Esophagus squamous epithelium (tissue), 5 donors: ENCODE measurements at places on chromosomes 7 and 10.

- no peak for DNase-seq
These were observed 625.6 kb downstream of the SUGCT start for GRCh38 chr7:40760293-40760964.

DNA sequence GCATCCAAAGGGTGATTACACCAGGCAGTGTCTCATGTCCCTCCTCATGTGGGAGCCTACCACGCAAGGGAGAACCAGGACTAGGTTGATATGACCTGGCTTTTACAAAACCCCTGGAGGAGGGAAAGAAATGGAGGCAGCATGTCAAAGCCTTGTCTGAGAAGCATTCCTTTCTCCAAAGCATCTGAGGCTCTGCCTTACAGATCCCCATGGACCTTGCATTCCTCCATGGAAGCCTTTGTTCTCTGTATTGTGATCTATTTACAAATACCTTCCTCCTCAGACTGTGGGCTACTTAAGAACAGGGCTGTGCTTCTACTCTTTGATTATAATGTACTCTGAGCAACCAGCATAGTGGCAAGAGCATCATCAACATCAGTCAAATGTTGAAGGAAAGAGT lies 197.0 kb downstream of the PLXNA4 start:
- DNase-seq, result no peak

GRCh38 chr7:80284855-80285254 lies 150.2 kb downstream of the GNAI1 start:
- no peak for DNase-seq

DNA sequence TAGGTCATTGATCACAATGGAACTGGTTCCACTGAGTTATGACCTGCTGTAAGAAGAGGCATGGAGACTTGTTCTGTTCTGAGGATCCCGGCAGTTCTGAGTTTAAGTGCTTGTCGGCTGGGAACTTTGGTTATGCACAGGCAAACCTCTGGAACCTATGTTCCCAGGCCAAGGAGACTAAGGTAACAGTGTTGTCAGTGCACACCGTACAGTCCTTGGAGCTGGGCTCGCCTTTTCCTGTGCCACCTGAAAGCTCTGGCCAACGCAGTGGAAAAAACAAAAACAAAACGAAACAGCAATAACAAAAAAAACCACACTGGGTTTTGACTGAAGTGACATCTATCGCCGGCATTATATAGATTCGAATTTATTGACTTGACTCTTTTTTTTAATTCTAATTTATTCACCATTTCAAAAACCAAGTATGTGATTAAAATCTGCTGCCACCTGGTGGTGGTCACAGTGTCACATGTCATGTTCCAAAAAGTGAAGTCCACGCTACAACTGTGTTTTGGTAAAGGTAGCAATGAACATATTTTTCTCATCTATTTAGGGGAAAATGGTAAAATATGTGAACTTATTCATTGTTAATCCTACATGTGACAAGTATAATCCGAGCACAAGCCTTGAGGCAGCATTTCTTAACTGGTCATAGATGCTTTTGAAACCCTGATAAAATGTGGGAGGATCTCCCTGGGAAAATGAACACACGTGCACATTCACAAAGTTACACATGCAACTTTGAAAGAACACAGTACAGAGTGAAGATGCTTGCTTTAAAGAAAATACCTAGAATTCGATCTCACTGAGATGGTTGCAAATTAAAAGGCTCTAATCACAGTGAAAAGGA lies 113.8 kb upstream of the PPP2R2D start:
- no peak for DNase-seq

GRCh38 chr7:134731616-134732015 lies 47.8 kb upstream of the CALD1 start:
- DNase-seq, result no peak

DNA sequence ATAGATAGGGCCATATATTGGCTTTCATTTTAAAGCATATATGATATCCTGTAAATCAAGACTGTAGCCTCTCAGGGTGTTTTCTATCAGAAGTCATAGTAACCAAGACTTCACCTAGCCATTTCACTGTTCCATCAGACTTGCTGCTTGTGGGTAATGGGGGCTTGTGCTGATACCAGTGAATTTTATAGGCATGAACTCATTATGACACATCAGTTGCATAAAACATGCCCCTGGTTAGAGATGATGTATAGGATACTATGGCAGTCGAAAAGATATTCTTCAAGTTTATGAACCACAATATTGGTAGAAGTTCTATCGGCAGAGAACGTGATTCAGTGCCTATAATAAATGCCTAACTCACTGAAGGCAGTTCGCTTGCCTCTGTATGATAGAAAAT lies 206.4 kb downstream of the ITGB1 start:
- DNase-seq, result no peak

GRCh38 chr7:125118444-125118843 lies 188.8 kb upstream of the POT1 start:
- DNase-seq, result no peak

GRCh38 chr7:97187067-97187466 lies 69.6 kb downstream of the SDHAF3 start:
- no peak for DNase-seq

DNA sequence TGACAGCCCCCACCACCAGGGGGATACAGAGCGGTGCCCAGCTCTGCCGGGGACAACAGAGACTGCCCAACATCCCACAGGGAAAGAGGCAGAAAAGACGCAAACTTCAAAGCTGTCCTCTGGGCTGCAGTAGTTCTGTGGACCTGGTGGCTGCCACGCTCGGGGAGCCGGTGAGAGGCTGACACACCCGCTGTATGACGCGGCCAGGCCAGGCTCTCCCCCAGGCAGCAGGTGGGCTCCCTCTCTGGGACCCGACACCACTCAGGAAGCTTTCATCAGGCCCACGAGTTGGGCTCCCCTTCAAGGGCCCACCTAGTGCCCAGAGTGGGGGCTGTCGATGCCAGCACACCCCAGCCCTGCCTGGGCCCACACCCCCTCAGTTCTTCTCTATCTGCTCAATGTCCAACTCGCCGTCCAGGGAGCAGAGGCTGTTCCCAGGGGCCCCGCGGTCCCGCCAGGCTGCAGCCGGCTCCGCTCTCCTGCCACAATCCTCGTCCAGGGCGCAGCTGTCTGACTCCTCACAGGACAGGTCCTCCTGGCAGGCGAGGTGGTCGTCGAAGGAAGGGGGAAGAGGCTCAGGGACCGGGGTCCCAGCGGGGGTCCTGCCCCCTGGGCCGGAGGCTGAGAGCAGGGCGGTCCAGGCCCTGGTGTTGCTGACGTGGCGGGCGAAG lies 121.2 kb downstream of the FAM53B start:
- no peak for DNase-seq

GRCh38 chr7:139286144-139286543 lies 55.0 kb upstream of the FMC1 start:
- no peak for DNase-seq

- DNase-seq, result no peak
These were observed 173.0 kb upstream of the ADCY1 start for GRCh38 chr7:45401155-45401554.

GRCh38 chr7:41448104-41448503 lies 254.8 kb downstream of the INHBA start:
- DNase-seq, result no peak

GRCh38 chr7:155247479-155248365 lies 50.0 kb upstream of the INSIG1 start:
- DNase-seq, result no peak

GRCh38 chr7:26153823-26154783 lies 2.1 kb downstream of the NFE2L3 start:
- DNase-seq, result no peak

GRCh38 chr7:151825721-151826120 lies 51.2 kb downstream of the PRKAG2 start:
- no peak for DNase-seq

GRCh38 chr10:23530079-23530478 lies 91.2 kb downstream of the OTUD1 start:
- DNase-seq, result no peak

- no peak for DNase-seq
These were observed 16.5 kb downstream of the NPFFR1 start for GRCh38 chr10:70267161-70267933.

- DNase-seq, result no peak
These were observed 16.1 kb upstream of the RAB11FIP2 start for GRCh38 chr10:118062798-118063238.

GRCh38 chr10:67803588-67804394 lies 34.2 kb downstream of the DNAJC12 start:
- DNase-seq, result no peak

DNA sequence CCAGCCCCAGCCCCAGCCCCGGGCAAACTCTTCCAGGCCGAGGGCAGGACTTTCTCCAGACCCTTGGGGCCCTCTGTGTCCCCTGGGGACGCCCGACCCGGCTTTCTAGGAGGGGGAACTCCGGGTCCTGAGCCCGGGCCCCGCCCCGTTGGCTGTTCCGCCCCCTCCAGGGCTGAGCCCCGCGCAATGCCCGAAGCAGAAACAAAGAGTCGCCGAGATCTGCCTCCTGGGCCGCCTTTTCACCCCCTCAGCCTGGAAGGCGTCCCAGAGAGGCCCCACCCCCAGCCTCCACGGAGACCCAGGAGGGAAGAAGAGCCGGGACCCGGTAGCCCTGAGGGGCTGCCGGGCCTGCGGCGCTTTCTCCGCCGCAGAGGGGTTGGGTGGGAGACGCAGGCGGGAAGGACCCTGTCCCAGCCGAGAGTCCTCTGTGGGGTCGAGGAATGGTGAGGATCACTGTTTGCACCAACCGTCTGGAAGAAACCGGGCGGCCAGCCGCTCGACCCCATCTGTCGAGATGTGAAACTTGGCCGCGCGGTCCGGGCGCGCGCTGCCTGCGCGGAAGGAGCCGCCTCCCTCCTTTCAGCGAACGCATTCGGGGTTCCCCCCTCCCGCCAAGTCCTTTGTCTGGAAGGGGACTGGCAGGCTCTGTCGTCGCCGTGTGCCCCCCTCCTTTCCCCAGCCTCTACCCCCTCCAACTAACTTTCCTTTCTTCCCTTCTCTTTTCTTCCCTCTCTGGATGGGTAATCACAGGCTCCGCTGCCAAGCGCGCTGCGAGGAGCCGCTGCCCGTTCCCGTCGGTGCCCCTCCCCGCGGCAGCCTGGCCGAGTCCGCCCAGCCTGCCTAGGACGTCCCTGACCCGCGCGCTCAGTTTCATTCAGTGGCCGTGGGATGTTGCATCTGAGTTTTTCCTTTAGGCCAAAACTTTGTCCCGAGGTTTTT lies 10.2 kb downstream of the EN2 start:
- no peak for DNase-seq

- DNase-seq, result no peak
These were observed 49.0 kb upstream of the NRBF2 start for GRCh38 chr10:63083904-63084689.

GRCh38 chr10:93386631-93387369 lies 95.3 kb downstream of the MYOF start:
- no peak for DNase-seq

DNA sequence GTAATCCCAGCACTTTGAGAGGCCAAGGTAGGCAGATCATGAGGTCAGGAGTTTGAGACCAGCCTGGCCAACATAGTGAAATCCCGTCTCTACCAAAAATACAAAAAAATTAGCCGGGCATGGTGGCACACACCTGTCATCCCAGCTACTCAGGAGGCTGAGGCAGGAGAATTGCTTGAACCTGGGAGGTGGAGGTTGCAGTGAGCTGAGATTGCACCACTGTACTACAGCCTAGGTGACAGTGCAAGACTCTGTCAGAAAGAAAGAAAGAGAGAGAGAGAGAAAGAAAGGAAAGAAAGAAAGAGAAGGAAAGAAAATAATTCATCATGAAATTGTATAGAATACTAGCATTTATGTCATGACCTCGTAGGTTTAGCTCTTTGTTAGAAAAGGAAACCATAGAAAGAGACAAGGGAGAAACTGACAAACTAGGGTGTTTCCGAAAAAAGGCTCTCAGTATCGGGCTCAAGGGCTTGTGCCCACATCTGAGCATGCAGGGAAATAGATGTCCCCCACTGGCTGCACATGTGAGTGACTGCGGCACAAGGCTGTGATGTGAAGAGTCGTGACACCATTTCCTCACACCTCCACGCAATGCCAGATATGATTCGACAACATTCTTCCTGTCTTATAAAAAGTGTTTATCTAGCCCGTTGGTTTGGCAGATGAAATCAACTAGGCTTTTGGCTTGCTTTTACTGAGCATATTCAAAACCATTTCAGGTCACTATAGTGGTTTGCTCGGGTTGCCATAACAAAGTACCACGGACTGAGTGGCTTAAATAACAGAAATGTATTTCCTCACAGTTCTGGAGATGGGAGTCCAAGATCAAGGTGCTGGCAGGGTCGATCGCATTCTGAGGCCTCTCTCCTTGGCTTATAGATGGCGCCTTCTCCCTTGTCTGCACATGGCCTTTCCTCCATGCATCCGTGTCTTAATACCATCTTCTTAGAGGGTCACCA lies 2.0 kb downstream of the SRGN start:
- no peak for DNase-seq
